ENCODE measurements at places on chromosomes 11 and 22.

GRCh38 chr11:119062779-119063178, 4.8 kb upstream of the VPS11 start:
- no peak for DNase-seq

DNA sequence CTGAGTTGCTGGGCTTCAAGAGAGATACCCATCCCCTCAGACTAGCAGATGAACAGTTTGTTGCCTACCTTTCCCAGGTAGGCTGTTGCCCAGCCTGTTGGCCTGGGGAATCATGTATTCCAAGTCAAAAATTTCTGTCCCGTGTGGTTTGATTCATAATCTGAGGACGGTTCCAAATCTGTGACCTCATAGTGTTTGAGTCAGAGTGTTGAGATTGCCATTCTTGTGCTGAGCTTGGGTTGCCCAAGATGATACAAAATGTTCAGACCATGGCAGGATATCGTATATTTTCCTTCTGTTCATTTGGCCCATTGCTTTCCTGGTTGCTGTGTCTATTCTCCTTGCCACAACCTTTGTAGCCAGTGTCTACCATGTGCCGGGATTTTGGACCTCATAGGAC, 64.3 kb downstream of the CYB5R2 start:
- DNase-seq, result no peak

GRCh38 chr22:16866167-16866566, 41.0 kb upstream of the XKR3 start:
- no peak for DNase-seq

DNA sequence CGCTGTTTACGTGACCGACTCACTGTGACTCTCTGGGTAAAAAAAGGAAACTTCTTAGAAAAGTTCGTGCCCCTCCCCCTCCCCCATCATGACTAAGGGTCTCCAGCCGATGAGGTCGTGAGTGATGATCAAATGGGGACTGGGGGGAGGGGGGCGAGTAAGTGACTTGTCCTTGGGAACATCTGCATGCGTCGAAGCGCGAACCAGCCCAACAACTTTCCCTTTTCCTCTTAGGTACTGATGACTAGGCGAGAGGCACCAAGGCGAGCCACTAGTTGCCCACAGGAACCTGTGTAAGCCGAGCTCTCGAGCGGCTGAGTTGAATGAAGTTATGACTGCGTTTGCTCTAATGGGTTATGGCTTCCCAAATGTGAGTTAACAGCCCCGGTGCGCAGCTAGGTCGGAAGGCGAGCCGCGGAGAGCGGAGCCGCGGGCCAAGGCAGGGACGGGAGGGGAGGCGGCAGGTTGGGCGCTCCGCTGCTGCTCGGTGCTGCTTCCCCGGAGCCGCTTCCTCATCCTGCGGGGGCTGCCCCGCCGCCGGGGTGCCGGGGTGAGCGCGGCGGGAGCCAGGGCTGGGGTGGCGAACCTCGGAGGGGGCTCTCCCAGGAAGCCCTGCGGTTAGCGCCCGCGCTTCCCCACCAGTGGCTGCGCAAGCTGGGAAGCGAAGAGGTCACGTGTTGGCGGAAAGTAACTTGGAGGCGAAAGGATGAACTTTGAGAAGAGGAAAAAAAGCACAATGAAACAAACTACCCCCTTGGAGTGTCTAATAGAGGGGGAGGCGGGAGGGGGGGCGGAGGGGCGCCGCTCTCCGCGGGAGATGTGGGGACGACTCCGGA, 22.1 kb upstream of the BDNF start:
- no peak for DNase-seq

DNA sequence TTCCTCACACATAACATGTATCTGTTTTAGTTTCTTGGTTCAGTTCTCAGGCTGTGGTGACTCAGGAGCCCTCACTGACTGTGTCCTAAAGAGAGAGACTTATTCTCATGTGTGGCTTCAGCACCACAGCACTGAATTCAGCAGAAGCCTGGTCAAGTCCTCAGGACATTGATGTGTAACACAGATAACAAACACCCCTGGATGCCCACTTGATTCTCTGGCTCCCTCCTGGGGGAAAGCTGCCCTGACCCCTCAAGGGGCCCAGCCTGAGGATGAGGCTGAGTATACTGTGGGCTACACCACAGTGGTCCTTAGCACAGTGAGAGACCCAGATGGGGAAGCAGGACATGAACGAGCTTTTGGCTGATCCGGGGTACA, 87.2 kb upstream of the VPREB1 start:
- no peak for DNase-seq

DNA sequence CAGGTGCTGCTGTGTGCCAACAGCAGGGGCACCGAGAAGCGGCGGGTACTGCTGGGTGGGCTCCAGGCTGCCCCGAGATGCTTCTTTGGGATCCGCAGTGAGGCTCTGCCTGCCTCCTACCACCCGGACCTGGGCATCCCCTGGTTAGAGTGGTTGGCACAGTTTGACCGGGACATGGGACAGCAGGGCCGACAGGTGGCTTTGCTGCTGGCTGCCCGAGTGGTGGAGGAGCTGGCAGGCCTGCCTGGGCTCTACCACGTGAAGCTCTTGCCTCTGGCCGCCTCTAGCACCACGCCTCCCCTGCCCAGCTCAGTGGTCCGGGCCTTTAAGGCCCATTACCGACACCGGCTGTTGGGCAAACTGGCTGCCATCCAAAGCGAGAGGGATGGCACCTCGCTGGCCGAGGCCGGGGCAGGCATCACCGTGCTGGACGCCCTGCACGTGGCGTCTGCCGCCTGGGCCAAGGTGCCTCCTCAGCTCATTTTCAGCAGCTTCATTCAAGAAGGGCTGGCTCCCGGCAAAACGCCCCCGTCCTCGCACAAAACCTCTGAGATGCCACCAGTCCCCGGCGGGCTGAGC, 1.9 kb downstream of the TIGD3 start:
- no peak for DNase-seq

- no peak for DNase-seq
These were observed 15.0 kb downstream of the SIK3 start for GRCh38 chr11:117083011-117083935.

GRCh38 chr22:45318558-45319323, 9.0 kb downstream of the FAM118A start:
- DNase-seq, result no peak

DNA sequence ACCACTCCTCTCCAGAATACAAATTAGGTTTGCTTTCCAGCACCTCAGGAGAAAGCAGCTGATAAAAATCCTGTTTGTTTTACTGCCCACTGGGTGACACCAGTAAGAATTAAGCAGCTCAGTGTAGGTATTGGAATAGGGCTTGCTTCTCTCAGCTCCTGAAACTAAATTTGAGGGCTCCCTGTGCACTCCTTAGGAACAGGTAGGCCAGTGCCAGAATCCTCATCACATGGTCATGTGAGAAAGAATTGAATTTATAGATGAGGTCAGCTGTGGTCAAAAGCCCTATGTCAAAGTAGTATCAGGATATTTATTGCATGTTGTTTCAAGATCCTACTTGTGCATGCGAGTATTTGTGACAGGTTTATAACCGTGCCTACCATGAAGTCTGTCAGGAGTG, 1.0 kb downstream of the PRSS23 start:
- DNase-seq, result no peak

GRCh38 chr11:94700622-94701021, 67.5 kb upstream of the AMOTL1 start:
- no peak for DNase-seq

GRCh38 chr11:79375818-79376550, 64.8 kb downstream of the TENM4 start:
- no peak for DNase-seq

- no peak for DNase-seq
These were observed 866 bp downstream of the MED17 start for GRCh38 chr11:93784935-93785360.

DNA sequence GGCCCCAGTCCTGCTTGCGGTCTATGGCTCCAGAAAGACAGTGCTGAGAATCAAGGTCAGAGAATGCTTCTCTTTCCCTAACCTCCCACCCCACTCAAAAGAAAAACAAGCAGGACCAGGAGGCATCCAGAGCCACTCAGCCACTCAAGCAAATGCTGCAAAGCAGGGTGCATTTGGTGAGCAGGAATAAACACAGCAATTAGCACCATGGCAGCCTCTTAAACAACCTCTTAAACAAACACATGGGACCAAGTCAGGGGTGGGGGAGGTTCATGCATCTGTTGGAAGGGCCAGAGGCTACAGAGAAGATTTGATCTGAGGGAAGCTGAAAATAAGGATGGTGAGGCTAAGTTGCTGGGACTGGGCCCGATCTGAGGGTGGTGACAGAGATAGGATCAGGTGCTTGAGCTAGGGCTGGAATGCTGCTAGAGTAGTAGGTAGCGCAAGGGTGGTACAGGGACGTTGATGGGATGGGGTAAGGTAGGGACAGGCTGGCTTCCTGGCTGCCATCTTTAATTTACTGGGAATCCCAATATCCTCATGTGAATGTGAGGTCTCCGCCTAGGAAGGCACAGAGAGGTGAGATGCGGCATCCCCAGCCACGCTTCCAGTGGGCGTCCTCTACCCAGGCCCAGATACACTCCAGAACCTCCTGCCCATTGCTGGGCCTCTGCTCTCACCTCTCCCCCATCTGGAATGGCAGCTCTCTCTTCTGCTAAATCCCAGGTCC, 26.6 kb upstream of the LMO1 start:
- no peak for DNase-seq

GRCh38 chr11:116928102-116928777, 90.8 kb upstream of the APOA1 start:
- no peak for DNase-seq

DNA sequence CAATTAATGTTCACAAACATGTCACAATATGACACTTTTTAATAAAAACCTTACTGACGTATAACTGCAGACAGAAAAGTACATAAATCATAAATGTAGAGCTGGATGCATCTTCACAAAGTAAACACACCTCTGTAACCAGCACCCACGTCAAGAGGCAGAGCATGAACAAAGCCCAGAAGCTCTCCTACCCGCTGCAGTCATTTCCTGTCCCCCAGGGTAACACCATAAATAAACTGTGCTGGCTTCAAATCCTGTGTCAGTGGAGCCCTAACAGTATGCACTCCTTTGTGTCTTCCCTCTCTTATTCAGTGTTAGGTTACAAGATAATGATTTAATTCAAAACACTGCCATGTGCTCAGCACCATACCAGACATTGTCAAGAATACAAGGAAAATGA, 5.7 kb downstream of the SYT13 start:
- DNase-seq, result no peak

GRCh38 chr22:50179937-50180726, 5.6 kb upstream of the TRABD start:
- DNase-seq, result no peak

DNA sequence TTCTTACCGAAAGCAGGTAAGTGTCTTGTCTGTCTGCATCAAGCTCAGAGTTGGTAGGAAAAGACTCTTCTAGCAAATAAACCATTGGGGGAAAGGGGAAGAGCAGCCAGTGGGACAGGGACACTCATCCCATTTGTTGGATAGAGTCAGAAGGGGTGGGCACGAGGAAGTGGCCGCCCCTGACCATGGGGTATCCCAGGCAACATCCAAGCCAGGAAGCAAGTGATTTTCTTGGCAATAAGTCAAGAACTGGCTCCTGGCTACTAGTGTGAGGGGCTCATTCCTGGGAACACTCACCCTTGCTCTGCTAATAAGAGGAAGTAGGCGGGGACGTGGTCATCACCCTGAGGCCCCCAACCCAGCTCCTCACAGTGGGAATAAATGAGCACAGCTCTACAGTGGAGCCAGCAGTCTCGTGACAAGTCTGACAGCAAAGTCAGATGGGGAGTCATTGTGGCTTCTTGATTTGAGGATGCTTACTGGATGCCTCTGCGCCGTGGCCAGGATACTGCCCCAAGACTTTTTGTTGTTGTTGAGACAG, 6.7 kb downstream of the SLC25A18 start:
- DNase-seq, result no peak

DNA sequence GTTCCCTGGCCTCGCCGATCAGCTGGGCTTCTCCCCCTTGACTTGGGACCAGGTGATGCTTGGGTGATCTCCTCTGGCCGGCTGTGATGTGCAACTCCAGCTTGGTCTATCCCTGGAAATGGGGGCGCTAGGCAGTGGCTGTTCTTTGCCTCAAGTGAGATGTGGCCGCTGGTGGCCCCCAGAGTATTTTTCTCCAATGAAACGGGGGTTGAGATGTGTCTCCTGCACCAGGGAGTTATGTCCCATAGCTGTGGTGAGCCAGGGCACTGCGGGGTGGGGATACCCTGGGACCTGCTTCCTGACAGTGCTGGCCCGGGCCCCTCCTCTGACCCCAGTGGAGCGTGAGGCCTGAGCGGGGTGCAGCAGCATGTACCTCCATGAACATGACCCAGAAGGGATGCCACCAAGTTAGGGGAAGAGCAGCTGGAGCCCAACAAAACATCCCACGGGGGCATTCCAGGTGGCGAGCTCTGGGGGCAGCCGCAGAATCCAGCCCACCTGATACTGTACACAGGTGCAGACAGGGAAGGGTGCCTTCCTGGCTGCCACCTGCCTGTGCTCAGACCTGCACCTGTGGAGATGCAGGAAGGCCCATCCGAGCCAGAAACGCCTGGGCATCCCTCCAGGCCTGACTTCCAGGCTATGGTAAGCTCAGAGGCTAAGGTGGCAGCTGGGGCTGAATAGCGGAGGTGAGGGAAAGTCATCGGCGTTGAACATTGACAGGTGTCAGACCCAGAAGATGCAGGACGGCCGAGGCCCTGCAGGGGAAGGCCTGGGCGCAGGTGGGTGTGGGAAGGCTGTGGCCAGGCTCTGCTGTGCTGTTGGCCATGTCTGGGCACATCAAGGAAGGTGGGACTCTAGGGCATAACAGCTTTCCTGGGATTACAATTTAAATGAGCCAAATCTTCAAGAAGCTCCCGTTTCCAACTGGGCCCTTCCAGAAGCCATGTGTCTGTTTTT, 97.3 kb downstream of the CTTN start:
- no peak for DNase-seq

DNA sequence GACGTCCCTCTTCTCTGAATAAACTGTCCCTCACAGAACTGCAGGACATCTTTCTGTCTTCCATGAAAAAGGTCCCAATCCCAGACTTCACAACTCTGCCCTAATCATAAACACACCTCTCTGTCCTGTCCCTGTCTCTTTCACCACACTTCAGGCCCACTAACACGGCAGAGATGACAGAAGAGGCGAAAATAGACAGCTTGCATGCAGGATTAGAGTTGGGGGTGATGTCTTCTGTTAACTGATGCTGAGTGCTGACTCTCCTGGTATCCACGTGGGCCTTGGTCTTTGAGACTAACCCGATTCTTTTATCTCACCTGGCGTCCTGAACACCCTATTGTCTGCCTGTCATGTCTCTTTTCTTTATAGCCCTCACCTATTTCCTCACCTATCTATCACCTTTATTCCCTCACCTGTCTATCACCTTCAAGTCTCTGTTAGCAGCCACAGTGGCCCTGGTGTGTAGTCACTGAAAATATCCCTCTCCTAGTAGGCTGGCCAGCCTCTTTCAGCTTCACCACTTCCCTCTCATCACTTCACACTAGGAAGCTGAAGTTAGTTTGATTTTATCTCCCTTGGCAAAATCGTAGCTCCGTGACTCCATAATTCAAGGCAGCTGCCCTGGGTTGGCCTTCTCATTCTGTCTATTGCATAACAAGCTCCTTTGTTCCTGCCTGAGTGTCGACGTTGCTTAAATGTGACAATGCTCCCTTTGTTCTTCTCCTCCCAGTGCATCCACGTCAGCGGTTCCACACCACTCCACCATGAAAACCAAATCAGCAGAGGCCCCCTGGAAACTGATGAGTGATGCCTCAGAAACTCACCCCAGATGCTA, 30.6 kb upstream of the DRD2 start:
- no peak for DNase-seq

- no peak for DNase-seq
These were observed 15.5 kb upstream of the ZFTA start for GRCh38 chr11:63783925-63784592.

GRCh38 chr11:90223248-90223585, 368 bp upstream of the CHORDC1 start:
- DNase-seq, result no peak

- no peak for DNase-seq
These were observed 54.0 kb downstream of the UVRAG start for GRCh38 chr11:75868990-75869389.
